A549 treated with ZK216348 at 1 μM for 4 hours (cell line): ENCODE measurements at places on chromosomes 1 and 21. TPM values are rescaled to one million over a fixed set of nuclear protein-coding genes. Genes with fewer than 3 reads are reported as not detected.

The TNNI3K gene
- not detected in 5 replicates for total RNA-seq

The NEXN gene
- total RNA-seq: 5.0 to 15.4 TPM (median 7.0 TPM) in 5 replicates

The TDRD5 gene
- total RNA-seq: 0.04 to 0.14 TPM (median 0.07 TPM) in 4 of 5 replicates, not detected in the other

The CFAP126 gene
- 0.33 to 0.60 TPM (median 0.49 TPM) in 3 of 5 replicates, not detected in the others for total RNA-seq

The SPTA1 gene
- total RNA-seq: not detected in 5 replicates

The CACNA1E gene
- total RNA-seq: not detected in 5 replicates

The DNALI1 gene
- 0.30 TPM in 1 of 5 replicates, not detected in the others for total RNA-seq

The C1QC gene
- total RNA-seq: not detected in 5 replicates

The B3GALNT2 gene
- total RNA-seq: 15.1 to 19.9 TPM (median 18.2 TPM) in 5 replicates

The FMN2 gene
- 3.2 to 7.0 TPM (median 5.4 TPM) in 5 replicates for total RNA-seq

The MOV10 gene
- total RNA-seq: 24.1 to 39.0 TPM (median 32.1 TPM) in 5 replicates

The ZNF593OS gene
- not detected in 5 replicates for total RNA-seq

The ZBTB8A gene
- total RNA-seq: 2.5 to 4.4 TPM (median 3.8 TPM) in 5 replicates

The PCNT gene
- total RNA-seq: 11.1 to 16.0 TPM (median 14.8 TPM) in 5 replicates

The OR2T2 gene
- not detected in 5 replicates for total RNA-seq

The F11R gene
- total RNA-seq: 43.1 to 66.6 TPM (median 47.2 TPM) in 5 replicates

The PRDM2 gene
- total RNA-seq: 8.0 to 10.7 TPM (median 9.2 TPM) in 5 replicates
